Caki2 (cell line): ENCODE measurements at places on chromosomes 3 and 15.

DNA sequence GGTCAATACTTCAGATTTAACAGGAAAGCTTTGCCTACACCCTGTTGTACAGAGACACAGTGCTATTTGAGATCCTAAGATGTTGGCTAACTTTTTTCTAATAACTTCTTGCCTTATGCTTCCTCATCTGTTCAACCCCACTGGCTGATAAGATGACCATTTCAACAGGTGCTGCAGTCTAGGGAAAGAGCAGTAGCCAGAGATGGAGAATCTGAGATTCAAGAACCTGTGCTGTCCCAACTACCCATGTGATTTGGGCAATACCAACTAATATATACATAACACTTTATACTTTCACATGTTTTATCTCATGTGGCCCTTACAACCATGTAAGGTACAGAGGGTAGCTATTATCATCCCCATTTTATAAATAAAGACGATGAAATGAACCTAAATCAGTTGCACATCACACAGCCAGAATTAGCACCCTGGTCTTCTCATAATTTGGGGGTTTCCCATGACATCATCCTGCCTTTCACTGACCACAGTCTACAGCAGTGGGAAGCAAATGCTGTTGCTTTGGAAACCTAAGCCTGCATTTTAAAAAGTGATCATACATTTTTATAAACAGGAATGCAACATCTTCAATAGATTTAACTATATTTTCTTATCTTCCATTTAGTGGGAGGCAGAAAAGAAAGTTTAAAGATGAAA, 9.7 kb downstream of the TTC23 start:
- DNase-seq, result no peak

- DNase-seq, result no peak
These were observed 857 bp downstream of the AEN start for GRCh38 chr15:88621789-88622604.

- DNase-seq, result no peak
These were observed 62.5 kb downstream of the FOXP1 start for GRCh38 chr3:71521021-71521352.

DNA sequence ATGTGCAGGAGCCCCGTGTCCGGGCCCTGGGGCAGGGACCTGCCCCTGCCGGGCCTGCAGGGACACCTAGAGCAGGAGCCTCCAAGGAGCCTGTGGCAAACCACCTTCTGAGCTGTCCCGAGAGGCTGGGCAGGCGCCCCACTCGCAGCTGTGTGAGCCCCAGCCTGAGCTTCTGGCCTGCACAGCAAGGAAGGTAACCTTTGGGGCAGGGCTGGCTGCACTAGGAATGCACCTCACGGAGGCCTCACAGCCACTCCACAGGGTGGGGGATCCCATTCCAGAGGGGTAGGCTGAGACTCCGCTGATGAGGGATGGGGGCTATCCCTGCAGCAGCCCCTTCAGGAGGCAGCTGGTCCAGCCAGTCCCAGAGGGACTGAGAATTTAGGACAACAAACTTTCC, 68.1 kb downstream of the DNAJB8 start:
- DNase-seq, result no peak

DNA sequence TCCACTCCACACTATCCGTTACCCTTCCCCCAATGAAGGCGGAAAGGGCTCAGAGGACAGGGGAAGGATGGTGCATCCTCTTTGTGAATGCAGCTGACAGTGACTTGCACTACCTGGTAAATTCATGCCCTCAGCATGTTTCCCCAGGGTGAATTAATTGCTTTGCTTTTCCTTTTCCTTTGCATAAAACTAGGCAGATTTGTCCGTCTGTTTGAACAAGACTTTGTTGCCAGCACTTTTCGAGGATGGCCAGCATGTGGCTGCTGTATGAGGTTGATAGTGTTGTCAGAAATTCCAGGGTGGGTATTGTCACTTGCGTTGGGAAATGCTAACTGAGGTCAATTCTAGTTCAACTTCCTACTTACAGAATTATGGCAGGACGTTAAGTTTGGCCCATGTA, 79.0 kb upstream of the RARB start:
- no peak for DNase-seq

DNA sequence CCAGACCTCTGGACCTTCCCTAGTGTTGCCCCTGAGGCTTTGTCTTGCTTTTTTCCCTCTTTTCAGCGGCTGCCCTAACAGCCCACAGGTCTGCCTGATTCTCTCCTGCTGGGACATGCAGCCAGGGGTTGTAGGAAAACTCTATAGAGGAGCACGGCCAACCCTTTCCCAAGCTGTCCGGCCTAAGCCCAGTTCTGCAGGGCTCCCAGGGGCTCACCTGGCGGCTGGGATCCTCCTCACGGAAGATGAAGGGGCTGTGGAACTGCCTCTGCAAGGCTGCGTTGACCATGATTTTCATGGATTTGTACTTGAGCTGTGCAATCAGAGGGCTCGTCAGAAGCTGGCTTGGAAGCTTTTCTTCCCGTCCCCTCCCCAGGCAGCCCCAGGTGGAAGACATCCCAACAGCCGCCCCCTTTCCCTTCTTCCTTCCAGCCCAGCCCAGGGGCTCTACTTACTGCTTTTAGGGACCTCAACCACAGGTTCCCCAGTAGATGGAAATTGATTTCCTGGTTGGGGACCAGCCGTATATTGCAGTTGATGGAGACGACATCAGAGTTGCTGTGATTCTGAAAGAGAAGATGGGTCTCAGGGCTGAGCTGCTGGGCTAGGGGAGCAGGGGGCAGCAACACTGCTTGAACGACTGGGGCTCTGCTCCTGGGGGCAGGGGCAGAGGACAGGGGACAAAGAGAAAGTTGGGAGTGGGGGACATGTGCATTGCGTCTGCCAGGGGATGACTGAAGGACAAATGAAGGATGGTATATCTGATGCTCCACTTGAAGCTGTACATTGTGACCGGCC, 29.8 kb downstream of the FEM1B start:
- DNase-seq, result no peak

GRCh38 chr15:23687143-23687470, at the start of gene NDN:
Gene NDN (minus strand): TSS chr15:23687305. CDS start chr15:23687217, 88 bp downstream.
- DNase-seq, result peak; percentile 42

DNA sequence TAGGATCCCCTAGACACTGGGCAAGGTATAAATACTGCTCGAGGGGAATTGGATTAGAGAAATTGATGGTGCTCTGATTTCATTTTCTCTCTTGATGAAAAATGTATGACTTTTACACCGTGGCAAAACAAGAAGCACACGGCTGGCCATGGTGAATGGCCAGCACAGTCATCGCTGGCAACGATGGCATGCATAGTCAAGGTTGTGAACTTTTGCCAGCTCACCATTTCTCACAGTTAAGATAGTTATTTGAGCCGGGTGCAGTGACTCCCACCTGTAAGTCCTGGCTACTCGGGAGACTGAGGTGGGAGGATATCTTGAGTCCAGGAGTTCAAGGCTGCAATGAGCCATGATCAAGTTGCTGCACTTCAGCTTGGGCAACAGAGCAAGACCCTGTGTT, 95.4 kb downstream of the HMG20A start:
- no peak for DNase-seq

GRCh38 chr3:127790882-127791183, 31.5 kb downstream of the MGLL start:
- DNase-seq, result no peak
